AG09319 (cell line): ENCODE measurements at places on chromosomes 16 and 17.
A peak's percentile ranks its signal among the peaks of the same experiment; 100 is the strongest.

GRCh38 chr16:79792076-79792475, 191.5 kb upstream of the MAF start:
- DNase-seq: no peak

DNA sequence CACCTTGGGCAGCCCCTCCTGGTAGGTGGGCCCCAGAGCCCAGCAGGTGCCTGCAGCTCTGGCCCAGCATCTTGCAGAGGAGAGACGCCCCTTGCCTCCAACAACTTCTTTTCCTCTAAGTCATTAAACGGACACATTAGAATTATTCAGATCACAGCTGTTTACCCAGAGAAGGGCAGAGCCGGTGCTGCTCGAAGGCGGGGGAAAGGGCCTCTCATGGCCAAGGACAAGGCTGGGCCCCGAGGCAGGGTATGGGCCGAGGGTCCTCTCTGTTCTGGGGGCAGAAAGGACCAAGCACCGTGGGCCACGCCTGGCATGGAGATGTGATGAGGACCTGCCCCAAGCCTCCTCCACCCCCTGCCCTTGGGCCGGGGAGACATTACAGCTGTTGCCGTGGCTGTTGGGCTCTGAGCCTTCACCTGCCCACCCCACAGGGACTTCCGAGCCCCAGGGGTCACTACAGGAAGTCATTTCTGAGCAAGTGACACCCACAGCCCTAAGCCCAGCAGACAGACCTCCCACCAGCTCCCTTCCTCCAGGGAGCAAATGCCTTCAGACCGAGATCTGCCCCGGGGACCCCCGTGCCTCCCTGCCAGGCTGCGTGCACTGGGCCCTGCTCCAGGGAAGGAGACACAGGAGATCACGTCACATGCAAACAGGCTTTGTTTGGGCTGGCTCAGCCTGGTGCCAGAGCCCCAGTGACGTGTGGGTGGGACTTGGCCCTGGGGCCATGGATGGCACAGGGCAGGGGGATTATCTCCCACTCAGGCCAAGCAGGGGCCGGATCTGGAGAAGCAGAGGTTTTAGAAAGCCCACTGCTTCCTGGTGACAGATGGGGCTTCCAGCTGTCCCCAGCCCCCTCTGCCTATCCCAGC, 699 bp upstream of the PVALEF start:
- DNase-seq: no peak

DNA sequence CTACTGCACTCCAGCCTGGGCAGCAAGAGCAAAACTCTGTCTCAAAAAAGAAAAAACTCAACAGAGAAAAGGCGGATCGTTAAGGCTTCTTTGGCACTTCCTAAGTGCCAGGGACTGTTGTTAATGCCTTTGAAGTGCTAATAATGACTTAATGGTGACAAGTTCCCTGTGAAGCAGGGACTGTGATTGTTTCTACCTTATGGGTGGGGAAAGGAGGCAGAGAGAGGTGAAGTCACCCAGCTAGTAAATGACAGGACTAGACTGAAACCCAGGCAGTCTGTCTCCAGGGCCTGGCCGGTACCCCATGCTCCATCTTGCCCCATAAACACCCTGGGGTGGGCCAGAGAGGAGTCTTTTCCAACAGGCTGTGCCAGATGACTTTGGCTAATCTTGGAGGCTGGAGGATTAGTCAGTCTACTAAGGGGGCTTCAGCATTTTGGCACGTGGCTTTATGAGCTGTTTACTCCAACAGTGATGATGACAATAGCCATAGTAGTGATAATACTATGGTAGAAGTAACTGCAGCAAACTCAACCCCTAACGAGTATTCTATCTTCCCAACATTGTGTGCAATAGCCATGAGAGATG, 26.9 kb downstream of the ABCC1 start:
- DNase-seq: no peak

DNA sequence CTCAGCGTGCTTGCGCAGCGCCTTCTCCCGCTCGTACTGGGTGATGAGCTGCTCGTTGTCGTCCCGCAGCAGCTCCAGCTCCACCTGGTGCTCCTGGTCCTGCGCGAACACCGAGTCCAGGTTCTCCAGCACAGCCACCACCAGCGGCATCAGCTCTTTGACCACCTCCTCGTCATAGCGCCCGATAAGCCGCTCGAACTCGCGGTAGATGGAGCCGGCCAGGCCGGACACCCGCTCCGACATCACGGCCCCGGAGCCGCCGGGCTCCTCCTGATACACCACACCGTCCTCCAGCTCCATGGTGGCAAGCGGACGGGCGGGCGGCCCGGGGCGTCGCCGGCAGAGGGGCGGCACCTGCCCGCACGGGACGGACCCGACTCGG, 320 bp downstream of the SPAG9 start:
- no peak for DNase-seq

GRCh38 chr17:8153031-8153451, 837 bp upstream of the PER1 start:
- no peak for DNase-seq

DNA sequence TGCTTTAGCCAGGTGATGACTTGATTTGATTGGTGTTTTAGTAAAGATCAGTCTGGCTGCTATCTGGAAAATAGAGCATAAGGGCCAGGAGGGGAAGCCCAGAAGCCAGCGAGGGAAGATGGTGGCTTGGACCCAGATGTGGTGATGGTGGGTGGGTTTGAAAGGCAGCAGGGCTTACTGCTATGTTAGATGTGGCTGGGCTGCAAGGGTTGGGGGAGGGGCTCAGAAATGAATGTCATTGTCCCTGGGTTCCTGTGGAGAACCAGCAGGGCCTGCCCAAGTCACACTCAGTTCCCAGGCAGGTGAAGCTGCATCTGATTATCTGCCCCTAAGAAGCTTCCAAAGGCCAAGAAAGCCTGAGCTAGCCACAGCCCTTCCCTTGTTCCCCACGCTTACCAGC, 71.7 kb upstream of the BRD7 start:
- DNase-seq: no peak

DNA sequence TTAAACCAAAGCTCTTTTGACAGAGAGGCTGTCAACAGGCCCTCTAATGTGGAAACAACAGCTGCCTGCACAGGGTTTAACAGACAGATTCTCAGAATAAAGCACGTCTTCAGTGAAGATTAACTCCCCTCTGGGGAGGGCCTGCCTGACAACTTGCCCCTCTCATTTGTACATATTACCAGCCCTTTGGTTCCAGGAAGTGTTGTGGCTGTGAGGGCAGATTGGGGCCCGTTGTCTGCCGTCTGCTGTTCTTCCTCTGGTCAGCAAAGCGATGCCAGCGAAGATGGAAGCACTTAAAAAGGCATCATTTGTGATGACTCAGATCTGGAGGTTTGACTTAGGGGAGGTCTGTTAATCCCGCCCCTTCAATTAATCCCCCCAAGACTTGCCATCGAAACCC, 177.0 kb upstream of the IRX6 start:
- DNase-seq: no peak

- no peak for DNase-seq
These were observed 147.4 kb upstream of the SDK2 start for GRCh38 chr17:73791631-73792030.

GRCh38 chr16:67833030-67833414, 9.1 kb upstream of the THAP11 start:
- peak; percentile 14 for DNase-seq

DNA sequence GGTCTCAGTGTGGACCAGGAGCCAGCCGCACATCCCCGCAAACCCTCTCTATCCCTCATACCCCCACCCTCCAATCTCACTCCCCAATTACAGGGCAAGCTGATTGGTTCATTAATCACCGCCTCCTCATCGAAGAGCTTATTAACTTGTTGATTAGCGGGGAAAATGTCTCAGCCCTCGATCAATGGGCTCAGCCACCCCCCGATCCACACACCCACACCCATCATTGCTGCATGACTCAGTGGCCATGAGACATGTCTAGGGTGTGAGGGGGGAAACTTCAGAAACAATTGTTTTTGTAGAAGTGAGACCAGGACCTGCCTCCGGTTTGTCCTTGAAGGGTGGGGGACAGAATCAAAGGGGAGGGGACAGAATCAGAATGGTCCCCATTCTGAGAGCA, 2.5 kb upstream of the PYY start:
- DNase-seq: no peak

DNA sequence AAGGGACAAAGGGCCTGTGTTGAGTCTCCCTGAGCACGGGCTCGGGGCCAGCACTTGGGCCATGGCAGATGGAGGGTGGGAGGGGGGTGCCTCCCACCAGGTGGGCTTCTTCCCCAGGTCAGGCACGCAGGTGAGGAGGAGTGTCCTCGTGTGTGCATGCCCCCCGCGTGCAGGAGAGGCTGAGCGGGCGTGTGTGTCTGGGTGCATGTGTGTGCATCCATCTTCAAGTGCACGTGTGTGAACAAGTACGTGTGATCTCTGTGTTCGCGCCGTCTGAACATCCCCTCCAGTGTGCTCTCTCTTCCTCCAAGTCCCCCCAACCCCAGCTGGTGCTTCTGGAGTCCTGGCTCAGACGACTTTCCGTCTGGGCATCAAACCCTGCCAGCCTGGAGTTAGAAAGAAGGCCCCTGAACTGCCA, 2.7 kb upstream of the ZG16B start:
- DNase-seq: no peak

- no peak for DNase-seq
These were observed 466 bp upstream of the HSF4 start for GRCh38 chr16:67163999-67164558.

- no peak for DNase-seq
These were observed 95.0 kb upstream of the RCVRN start for GRCh38 chr17:9999919-10000695.

GRCh38 chr16:90035902-90036301, 16.6 kb upstream of the DBNDD1 start:
- DNase-seq: no peak

DNA sequence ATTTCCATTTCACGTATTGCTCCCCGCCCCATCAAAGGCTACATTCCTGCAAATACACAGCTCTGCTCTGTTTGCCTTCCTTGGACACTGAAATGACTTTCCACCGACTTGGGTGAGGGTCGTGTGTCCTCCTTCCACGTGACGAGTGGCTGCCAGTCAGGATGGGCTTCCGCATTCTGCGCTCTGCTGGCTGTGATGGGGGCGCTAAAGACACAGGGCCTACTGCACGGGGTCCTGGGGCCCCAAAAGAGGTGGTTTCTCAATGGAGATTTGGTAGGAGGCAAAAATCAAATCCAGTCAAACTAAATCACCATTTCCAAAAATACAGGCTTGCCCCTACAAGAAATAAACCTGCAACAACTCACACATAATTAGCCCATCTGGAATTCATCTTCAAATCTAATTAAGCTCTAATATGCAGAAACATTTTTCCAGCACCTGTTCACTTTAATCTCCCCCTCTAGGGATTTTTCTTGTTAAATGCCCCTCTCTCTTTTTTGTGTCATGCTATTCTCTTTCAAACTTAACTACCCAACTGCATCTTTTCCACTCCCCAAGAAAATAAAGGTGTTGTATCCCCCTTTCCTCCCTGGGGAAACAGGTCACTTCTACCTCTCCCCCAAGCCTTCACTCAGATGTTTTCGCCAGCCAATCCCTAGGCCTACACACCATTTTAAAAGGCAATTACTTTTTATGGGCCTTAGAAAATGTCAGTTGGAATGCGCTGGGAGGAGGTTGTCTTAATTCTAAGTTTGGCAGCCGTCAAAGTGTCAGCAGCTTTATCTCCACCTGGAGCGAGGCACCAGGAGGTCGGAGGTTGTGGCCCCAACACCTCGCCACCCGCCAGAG, 21.9 kb upstream of the FAAP100 start:
- DNase-seq: no peak

- DNase-seq: no peak
These were observed 5.2 kb downstream of the AXIN2 start for GRCh38 chr17:65556014-65556909.

- peak; percentile 79 for DNase-seq
These were observed 34.1 kb upstream of the SLC38A10 start for GRCh38 chr17:81328978-81329926.

GRCh38 chr16:15950869-15951268, 1.5 kb downstream of the ABCC1 start:
- no peak for DNase-seq

- peak; percentile 31 for DNase-seq
These were observed 22.2 kb downstream of the TRPV3 start for GRCh38 chr17:3535253-3535995.

- no peak for DNase-seq
These were observed 1.3 kb downstream of the FOXC2 start for GRCh38 chr16:86567701-86568581.

DNA sequence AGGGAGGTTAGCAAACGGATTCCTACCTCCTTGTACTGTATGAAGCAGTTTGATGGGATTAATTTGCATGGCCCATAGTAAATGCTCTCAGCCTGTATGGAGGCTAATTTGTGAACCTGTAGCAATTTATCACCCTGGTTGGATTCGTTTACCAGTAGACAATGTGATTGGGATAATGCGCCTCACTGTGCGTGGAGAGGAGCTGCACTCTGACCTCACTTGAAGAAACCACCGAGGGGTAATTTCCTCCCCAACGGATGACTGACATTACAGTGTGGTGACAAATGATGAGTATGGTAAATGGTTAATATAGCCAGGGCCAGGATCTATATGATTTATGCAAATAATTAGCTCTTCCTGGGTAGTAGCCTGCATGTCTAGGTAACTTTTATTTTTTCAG, 479.1 kb upstream of the RBFOX1 start:
- DNase-seq: no peak

DNA sequence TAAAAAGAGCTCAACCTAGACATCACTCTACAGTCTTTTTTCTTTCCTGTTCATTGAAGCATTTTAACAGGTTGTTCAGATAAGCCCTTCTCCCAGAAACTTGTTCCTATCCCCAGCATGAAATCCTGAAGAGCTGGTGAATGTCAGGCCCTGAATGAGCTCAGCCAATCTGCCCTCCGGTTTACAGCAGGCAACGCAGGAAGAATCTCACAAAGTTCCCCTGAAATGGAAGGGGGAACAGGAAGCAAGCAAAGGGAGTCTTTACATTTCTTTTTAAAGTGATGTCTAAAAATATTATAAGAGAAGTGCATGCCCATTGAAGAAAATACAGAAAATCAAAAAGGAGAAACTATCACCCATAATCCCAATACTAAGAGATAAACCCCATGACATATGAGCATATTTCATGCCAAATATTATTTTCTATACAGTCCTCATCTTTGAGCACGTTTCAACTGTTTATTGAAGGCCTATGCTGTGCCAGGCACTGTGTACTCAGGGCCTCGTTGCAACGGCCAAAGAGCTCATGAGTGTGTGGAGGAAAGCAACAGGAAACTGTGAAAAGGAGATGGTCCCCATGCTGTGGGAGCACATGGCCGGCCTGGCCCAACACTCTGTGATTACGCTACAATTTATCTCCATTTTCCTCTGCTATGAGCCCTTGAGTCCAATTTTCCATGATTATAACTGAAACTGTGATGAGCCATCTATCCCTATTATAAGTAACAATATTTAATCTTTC, 5.7 kb downstream of the TK2 start:
- no peak for DNase-seq

DNA sequence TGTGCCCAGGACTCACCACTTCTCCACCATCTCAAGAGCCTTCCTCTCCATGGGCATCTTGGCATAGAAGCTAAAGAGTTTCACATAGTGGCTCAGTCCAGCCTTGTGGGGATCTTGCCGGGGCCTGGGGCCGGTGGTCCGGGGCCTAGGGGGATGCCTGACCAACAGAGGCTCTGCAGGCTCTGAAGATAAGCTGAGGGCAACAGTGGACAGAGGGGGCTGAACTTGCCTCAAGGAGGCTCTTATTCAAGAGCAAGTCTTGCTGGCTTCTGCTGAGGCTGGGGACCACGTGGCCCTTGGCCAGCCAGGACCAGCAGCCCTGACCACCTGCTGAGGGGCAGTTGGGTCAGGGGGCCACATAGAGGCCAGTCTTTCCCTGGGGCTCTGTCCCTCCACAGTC, 13.5 kb upstream of the THAP11 start:
- no peak for DNase-seq

GRCh38 chr17:17411692-17412091, 65.1 kb upstream of the MED9 start:
- DNase-seq: no peak
